A549 treated with Mapracorat at 1 μM for 4 hours (cell line): ENCODE measurements at places on chromosomes 4 and X. TPM values are rescaled to one million over a fixed set of nuclear protein-coding genes. Genes with fewer than 3 reads are reported as not detected.

Gene NMU
- total RNA-seq: 0.39 to 0.65 TPM (median 0.51 TPM) in 5 replicates

Gene SERTM2
- not detected in 5 replicates for total RNA-seq

Gene EMCN
- not detected in 5 replicates for total RNA-seq

Gene RBMXL3
- not detected in 5 replicates for total RNA-seq

Gene DNAAF6
- not detected in 5 replicates for total RNA-seq

Gene ATP2B3
- total RNA-seq: 0.06 to 0.14 TPM (median 0.10 TPM) in 5 replicates

Gene NDNF
- total RNA-seq: not detected in 5 replicates

Gene CSAG3
- total RNA-seq: not detected in 5 replicates

Gene BST1
- total RNA-seq: 14.4 to 20.0 TPM (median 16.6 TPM) in 5 replicates

Gene ELK1
- total RNA-seq: 29.4 to 38.8 TPM (median 37.6 TPM) in 5 replicates

Gene RHOXF1
- total RNA-seq: not detected in 5 replicates

Gene NEUROG2
- not detected in 5 replicates for total RNA-seq

Gene FRAS1
- 2.0 to 3.4 TPM (median 2.7 TPM) in 5 replicates for total RNA-seq

Gene SUPT20HL2
- total RNA-seq: not detected in 5 replicates

Gene ATP6AP1
- 80.3 to 111 TPM (median 104 TPM) in 5 replicates for total RNA-seq

Gene SMIM31
- total RNA-seq: 0.06 to 0.15 TPM in 2 of 5 replicates, not detected in the others

Gene HAND2
- total RNA-seq: 0.41 to 0.65 TPM (median 0.63 TPM) in 5 replicates

Gene SULT1B1
- total RNA-seq: 0.02 TPM in 1 of 5 replicates, not detected in the others
